ENCODE measurements at places on chromosomes 6 and 20.
A peak's percentile ranks its signal among the peaks of the same experiment; 100 is the strongest.

GRCh38 chr6:119348748-119349360 lies 707 bp downstream of the MAN1A1 start:
- no peak for DNase-seq

GRCh38 chr20:35700625-35701148 lies 1.5 kb downstream of the ROMO1 start:
- no peak for DNase-seq

DNA sequence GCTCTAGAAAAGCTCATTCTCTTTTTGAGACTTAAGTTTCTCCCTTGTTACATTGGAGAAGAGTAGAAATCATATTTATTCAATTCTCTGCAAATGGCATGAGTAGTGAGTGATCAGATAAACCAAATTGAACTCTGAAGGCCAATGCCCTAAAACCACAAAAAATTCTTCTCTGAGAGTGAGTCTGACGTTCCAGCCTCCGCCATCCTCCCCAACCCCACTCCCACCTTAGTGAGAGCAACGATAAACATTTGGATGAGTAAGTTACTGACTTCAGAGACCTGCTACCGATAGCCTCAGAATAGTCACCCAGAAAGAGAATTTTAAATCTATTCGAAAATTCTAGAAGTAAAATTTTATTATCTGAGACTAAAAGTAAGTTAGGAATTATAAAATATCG lies 94.6 kb downstream of the TFAP2A start:
- no peak for DNase-seq

GRCh38 chr20:50449738-50450492 lies 60.3 kb upstream of the PTPN1 start:
- DNase-seq: no peak

- no peak for DNase-seq
These were observed 677.3 kb upstream of the AGPAT4 start for GRCh38 chr6:161951126-161951525.

DNA sequence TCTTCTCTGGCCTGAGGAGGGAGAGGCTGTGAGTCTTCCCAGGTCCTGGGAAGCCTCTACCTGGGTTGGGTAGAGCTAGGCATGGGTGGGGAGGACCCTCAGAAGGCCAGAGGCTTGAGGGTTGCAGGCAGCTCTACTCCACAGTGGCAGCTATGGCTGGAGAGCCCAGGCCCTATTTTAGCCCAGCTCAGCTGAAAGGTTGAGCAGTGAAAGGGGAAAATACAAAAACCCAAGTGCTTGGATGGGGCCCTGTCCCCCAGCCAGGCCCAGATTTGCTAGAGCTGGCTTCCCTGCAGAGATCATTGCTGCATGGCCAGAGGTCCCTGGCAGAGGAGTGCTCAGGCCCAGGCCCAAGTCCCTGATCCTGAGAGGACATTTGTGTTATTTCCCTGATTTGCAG lies 45.7 kb downstream of the SUN5 start:
- no peak for DNase-seq

GRCh38 chr6:87766211-87766610 lies 64.2 kb upstream of the AKIRIN2 start:
- DNase-seq: no peak

DNA sequence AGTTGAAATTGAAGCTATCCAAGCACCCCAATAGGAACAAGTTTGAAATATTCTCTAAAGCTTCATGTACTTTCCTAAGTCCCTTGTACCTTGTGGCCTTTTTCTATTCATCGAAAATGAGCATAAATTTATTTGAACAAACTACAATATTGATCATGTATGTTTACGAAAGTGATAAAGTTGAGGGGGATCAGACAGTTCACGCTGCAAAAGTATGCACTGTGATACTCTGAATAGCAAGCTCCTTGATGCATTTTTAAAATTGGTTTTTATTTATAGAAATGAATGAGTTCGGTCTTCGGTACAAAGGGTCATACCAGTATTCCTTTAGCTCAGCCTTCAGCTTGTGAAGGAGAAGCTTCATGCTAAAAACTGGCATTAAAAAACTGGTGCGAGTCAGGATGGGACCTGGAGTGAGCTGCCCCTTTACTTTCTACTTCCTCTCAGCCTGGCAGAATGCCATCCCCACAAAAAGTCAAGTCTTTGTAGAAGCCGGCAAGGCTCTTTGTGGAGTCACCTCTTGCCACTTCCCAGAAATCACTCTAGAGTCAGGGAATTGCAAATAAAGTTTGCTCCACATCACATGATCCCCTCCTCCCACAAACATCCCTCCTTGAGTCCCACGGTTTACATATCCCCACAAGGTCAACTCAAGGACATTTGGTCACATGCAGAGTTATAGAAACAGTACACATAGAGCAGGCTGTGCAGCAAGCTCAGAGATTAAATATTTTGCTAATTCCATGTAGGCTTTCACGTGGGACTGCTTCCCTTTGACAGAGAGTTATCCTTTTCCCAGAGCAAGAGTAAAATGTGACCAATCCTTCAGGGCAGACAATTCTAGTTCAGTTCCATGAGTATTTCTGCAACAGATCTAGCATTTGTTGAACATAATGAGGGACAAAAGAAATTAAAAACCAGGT lies 34.6 kb upstream of the ADGRF1 start:
- no peak for DNase-seq

DNA sequence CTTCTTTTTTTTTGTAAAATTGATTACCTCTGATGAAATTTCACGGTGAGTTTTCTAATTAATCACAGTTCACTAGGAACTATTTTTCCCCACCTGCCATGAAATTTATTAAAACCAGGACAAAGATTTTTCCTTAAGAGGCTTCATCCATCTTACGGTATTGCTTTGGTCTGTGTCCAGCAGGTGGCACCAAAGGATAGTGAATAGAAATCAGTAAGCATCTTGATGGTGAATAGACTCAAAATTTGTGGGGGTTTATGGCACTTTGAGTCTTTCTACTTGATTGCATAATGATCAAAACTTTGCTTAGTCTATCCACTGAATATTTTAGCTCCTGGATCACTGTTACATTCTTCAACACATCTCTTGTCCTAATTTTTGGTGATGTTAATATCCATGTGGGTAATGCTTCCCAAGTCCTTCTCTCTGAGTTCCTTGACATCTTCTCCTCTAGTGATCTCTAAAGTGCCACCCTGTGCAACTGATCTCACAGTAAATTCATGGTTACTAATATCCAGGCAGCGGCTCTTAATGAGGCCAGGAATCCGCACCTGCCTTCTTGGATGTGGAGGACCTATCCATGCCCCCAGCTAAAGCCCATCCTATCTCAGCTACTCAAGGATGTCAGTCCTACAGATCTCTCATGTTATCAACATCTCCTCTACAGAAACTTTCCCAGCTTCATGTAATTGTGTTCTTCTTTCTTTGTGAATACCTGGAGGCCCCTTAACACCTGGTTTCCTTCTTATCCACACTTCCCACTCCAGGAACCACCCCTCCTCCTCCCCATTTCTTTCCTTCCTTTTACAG lies 54.5 kb downstream of the STMND1 start:
- peak; percentile 26 for DNase-seq
